ENCODE measurements at places on chromosomes 6 and 20. TPM values are rescaled to one million over a fixed set of nuclear protein-coding genes. Genes with fewer than 3 reads are reported as not detected.
A peak's percentile ranks its signal among the peaks of the same experiment; 100 is the strongest.

DNA sequence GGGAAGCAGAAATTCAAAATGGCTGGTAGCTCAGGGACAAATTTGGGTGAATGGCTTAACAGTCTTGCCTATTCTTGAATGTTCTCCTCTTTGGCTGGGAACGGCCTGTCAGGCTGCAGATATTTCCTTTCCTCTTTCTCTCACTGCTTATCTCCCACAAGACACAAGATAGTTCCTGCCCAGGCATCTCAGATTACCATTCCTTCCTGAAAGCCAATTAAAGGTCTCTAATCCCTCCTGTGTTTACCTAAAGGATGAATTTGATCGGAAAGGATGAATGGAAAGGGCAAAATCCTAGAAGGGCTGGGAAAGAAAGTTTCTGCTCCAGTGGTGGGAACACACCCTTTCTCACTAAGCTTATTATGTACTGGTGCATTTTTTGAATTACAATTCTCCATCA is 95.9 kb upstream of the JAG1 start:
- no peak for DNase-seq

DNA sequence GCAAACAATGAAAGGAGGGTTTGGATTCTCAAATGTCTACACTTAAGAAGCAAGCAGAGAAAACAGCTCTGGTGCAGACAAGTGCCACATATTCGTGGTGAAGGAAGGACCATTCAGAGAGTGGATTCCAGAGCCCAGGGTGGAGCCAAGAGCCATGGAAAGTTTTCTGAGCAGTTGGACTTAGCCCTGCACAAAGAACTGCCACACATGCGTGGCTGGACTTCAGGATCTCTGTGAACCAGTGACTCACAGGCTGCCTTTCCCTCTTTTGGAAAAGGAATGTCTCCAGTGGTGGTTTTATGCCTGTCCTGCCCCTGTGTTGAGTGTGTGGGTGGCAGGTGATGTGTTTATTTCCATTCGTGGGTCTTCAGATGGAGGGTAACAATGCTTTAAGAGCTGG is 489.5 kb downstream of the CDH26 start:
- DNase-seq: no peak

- DNase-seq: no peak
These were observed 672.2 kb downstream of the PRKN start for GRCh38 chr6:162055365-162055764.

DNA sequence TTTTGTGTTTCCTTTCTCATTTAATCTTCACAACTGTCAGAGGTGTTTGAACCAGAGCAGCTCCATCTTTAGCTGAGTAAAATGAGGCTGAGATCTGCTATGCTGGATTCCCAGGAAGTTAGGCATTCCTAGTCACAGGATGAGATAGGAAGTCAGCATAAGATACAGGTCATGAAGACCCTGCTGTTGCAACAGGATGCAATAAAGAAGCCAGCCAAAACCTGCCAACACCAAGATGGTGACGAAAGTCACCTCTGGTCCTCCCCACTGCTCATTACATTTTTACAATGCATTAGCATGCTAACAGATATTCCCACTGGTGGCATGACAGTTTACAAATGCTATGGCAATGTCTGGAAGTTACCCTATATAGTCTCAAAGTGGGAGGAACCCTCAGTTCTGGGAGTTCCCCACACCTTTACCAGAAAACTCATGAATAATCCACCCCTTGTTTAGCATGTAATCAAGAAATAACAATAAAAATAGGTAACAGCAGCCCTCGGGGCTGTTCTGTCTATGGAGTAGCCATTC is 262.2 kb upstream of the FERMT1 start:
- DNase-seq: no peak

GRCh38 chr20:45545754-45546453 is 1.3 kb downstream of the EPPIN start:
- DNase-seq: peak; percentile 51

- DNase-seq: no peak
These were observed 19.4 kb downstream of the RAB5IF start for GRCh38 chr20:36624944-36625324.

- DNase-seq: no peak
These were observed 153.7 kb upstream of the PRDM1 start for GRCh38 chr6:105932440-105932839.

GRCh38 chr20:5433352-5433751 is 116.6 kb upstream of the PROKR2 start:
- no peak for DNase-seq

- no peak for DNase-seq
These were observed 934.4 kb downstream of the HACE1 start for GRCh38 chr6:103925317-103925716.

GRCh38 chr6:148535381-148535780 is 192.7 kb downstream of the SASH1 start:
- DNase-seq: no peak

DNA sequence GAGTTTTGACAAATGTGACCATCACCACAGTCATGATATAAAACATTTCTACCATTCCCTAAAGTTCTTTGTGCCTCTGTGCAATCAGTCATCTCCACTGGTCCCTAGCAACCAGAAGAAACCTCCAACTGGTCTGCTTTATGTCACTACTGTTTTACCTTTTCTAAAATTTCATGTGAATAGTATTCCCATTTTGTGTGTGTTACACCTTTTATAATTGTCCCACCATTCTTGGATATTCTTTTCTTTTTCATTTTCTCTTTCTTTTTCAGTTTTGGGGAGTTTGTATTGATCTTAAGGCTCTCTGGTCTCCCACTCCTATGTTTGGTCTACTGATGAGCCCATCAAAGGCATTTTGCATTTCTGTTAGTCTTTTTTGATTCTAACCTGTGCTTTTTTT is 95.4 kb downstream of the NCOA3 start:
- no peak for DNase-seq

DNA sequence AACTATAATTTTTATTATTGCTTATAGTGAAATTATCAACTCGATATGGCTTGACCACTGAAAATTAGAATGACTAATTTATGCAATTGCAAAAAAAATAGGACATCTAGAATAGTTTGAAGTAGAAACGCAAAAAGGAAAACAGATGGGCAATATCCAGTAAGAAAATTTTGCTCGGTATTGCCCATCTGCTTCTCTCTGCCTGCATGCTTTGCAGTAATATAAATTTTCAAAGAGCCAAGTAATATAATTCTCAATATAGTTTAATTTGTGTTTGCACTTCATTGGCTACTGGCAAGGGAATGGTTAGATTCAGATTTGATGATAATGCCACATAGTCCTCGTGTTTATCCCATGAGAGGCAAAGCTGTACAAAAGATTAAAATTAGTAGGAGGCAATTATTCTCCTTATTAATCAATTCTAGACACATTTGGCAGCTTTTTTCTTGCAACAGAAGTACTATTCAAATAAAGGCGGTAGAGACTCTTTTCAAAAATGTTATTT is 27.3 kb upstream of the LAMA2 start:
- DNase-seq: no peak

DNA sequence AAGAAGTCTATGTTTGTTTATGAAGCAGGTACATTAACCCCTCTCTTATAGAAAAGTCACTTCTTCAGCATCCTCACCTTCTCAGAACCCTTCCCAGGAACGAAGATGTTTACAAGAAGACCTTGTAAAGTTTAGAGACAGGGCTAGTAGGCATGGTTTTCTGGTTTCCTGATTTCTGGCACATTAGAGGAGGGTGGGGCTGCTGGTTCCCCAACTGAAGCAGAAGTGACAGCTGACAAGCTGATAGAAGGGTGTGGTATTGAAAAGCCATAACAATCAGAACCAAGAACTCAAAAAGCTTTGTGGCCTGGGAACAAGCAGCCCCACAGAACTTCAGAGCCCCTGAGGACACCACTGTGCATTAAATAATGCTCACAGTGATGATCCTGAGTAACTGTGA is 91.2 kb downstream of the RTN4IP1 start:
- DNase-seq: no peak

DNA sequence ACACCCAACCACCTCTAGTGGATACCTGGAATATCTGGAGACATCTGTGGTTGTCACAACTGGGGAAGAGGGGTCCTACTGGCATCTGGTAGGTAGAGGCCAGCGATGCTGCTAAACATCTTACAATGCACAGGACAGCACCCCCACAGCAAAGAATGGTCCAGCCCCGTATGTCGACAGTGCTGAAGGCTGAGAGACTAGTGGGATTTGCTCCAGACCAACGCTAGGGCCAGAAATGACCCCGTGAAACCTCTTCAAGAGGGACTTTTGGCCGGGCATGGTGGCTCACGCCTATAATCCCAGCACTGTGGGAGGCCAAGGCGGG is 7.2 kb downstream of the PREX1 start:
- DNase-seq: no peak

GRCh38 chr6:34901930-34902329 is 12.9 kb downstream of the ANKS1A start:
- DNase-seq: no peak

- DNase-seq: peak; percentile 20
These were observed 323.3 kb upstream of the NT5E start for GRCh38 chr6:85126485-85127167.

GRCh38 chr6:125811259-125811658 is 20.5 kb downstream of the NCOA7 start:
- DNase-seq: no peak

DLL1 gene
- 0.86 TPM for total RNA-seq

PXDC1 gene
- total RNA-seq: 82.1 TPM

PRDM13 gene
- not detected for total RNA-seq

SCUBE3 gene
- total RNA-seq: 10.0 TPM

SLC25A27 gene
- total RNA-seq: 2.6 TPM

MOG gene
- not detected for total RNA-seq

GTSF1L gene
- not detected for total RNA-seq

NDUFAF5 gene
- 22.9 TPM for total RNA-seq

RGL2 gene
- total RNA-seq: 13.0 TPM

OGFR gene
- total RNA-seq: 33.7 TPM

TBX18 gene
- 3.0 TPM for total RNA-seq

NRSN1 gene
- not detected for total RNA-seq

SDC4 gene
- total RNA-seq: 129 TPM

KIF6 gene
- 0.32 TPM for total RNA-seq

C4A gene
- total RNA-seq: 6.0 TPM

KCNK5 gene
- total RNA-seq: not detected

TOMM6 gene
- total RNA-seq: 67.3 TPM
